Left hindlimb (tissue), 1 donor: ENCODE measurements at places on chromosomes 12 and 14.

DNA sequence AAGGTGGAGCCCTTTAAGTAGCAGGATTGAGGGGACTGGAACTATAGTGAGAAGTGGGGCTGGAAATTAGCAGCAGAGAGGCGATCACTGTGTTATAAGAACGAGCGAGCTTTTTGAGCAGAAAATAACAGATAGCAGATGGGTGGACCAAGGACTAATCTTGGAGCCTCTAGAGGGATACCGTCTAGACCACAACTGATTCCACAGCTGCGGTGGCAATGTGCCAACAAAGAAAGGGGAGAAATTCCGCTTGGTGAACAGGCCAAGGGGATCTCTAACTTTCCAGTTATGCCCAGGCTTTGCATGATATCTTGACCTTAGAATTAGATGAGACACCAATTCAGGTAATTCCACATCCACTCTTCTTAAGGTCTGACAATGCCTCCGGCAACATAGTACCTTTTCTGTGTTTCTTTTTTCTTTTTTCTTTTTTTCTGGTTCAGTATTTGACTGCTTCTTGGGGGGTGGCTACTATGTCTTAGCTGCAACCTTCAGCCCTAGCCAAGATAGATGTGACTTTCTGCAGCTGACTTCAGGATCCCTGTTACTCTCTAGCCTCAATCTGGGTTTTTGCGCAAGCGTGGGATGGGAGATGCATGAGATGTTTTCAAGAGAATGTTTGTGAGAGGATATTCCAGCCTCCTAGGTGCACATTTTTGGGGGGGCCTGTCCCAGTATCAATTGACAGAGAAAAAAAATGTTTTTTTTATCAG, 143.4 kb upstream of the CPSF6 start:
- DNase-seq, result no peak

- DNase-seq, result no peak
These were observed 30.9 kb downstream of the ABCB9 start for GRCh38 chr12:122935318-122935717.

- peak; percentile 36 for DNase-seq
These were observed 33.0 kb downstream of the CDKL1 start for GRCh38 chr14:50363714-50364111.

GRCh38 chr14:74983343-74983742, 19.4 kb upstream of the EIF2B2 start:
- no peak for DNase-seq

- no peak for DNase-seq
These were observed 68.1 kb downstream of the LRRC74A start for GRCh38 chr14:76894308-76894707.

DNA sequence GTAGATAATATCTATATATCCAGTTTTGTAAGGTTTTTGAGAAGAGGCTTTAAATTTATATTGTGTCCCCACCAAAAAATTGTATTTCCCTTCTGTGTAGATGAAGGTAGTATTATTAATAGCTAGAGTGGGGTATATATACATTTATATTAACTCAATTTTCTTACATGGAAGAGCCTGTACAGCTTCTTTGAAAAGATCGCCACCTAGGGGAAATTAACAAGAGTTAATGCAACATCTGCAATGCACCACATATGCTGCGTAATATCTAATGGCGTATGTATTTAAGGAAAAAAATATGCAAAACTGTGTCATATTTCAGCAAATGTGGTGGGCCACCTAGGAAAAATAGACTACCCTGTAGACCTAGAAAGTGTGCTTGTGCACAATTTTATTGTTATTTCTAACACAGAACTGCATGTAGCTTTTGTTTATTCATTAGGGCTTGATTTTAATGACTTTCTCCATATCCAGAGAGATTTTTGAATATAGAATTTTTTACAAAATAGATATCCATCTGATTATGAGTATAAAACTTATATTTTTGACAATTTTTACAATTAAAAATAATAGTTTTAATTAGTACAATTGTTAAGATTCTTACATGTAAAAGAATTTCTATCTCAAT, 14.0 kb downstream of the CCER1 start:
- DNase-seq, result no peak

GRCh38 chr12:11758087-11758486, 108.6 kb downstream of the ETV6 start:
- no peak for DNase-seq

GRCh38 chr14:60590991-60591414, 58.3 kb downstream of the SIX1 start:
- no peak for DNase-seq

DNA sequence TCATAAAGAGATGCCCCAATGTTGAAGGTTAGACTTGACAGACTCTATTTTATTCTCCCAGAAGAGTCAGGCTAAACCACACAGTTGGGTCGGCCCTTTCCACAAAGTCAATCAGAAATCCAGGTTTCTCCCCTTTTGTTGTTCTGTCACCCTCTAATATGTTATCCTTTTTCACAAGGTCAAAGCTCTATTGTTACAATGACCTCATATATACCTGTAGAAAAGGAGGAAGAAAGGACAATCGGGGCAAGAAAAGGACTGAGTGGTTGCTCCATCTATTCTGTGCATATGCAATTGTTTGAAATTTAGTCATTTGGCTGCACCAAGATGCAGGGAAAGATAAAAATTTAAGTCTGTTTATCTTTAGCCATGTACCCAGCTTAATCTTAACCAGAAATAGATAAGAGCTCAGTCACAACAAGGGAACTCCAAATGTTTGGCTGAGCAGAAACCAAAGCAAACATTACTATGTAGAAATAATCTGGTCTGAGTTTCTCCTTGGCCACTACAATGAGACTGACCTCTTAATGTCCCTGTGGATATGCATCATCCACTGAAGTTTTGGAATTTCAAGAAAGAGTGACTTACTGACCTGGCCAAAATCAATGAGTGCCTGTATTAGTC, 503.7 kb downstream of the GALC start:
- no peak for DNase-seq

DNA sequence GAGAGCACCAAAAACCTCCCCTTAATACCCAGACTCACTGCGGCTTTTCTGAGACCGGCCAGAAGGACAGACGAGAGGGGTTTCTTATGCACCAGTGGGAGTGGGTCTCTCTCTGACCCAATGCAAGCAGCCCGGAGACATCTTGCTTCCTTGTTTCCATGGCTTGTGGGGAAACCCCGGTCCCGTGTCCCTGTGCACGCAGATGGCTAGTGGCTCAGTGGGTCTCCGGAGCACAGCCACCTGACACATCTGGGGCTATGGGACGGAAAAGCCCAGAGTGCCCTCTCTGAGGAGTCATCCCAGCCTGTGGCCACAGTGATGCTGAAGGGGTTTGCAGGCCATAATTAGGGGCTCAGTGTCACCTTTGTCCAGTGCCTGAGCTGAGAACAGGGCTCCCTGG, 197.6 kb downstream of the PHETA1 start:
- DNase-seq, result no peak

- no peak for DNase-seq
These were observed 82.1 kb downstream of the KIF26A start for GRCh38 chr14:104220215-104221070.

GRCh38 chr14:99189201-99189801, 82.7 kb downstream of the BCL11B start:
- no peak for DNase-seq

DNA sequence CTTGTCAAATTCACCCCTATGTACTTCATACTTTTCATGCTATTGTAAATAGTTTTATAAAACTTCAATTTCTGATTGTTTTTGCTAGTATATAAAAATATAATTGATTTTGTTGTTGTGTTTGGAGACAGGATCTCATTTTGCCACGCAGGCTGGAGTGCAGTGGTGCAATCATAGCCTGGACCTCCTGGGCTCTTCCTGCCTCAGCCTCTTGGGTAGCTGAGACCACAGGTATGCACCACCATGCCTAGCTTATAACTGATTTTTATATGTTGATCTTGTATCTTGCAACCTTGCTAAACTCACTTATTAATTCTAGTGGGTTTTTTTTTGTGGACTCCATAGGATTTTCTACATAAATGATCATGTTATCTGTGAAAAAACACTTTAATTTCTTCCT, 23.5 kb downstream of the ATP5MC2 start:
- no peak for DNase-seq

DNA sequence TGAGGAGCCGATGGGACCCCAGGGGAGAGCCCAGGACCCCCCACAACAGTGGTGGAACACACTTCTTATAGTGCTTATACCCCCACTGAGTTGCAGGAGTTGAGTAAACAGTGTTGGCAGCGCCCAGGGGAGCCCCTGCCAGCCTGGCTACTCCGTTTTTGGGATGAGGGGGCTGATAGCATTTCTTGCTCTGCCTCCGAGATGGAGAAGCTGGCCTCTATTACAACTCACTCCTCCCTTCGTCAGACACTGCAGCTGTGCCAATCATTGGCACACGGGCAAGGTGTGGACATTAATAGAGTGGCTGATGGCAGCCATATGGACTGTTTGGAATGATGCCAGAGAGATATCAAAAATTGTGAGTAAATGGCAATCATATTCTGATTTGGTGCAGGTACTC, 94.9 kb upstream of the TMPO start:
- DNase-seq, result no peak

- no peak for DNase-seq
These were observed 1.6 kb downstream of the AEBP2 start for GRCh38 chr12:19440916-19441315.

GRCh38 chr12:49671031-49671765, 36.0 kb downstream of the FMNL3 start:
- no peak for DNase-seq

- DNase-seq, result no peak
These were observed 23.0 kb downstream of the SH2B3 start for GRCh38 chr12:111428728-111429175.

DNA sequence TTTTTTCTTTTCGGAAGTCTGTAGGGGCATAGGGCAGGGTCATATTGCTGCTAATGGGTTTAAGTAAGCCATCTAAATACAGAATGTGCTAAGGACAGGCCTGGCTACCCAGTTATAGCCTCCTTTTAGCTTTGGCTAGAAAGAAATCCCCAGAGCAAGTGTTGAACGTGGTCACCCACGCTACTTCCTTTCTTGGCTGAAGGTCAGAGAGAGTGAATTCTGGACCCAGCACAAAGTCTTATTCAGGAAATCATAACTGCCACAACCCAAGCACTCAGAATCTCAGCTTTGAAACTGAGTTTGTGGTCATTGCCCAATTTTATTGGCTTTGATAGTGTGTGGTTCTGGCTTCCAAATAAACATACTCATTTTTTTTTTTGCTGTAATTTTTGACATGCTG, 542.1 kb upstream of the ATP2B1 start:
- DNase-seq, result peak; percentile 42

DNA sequence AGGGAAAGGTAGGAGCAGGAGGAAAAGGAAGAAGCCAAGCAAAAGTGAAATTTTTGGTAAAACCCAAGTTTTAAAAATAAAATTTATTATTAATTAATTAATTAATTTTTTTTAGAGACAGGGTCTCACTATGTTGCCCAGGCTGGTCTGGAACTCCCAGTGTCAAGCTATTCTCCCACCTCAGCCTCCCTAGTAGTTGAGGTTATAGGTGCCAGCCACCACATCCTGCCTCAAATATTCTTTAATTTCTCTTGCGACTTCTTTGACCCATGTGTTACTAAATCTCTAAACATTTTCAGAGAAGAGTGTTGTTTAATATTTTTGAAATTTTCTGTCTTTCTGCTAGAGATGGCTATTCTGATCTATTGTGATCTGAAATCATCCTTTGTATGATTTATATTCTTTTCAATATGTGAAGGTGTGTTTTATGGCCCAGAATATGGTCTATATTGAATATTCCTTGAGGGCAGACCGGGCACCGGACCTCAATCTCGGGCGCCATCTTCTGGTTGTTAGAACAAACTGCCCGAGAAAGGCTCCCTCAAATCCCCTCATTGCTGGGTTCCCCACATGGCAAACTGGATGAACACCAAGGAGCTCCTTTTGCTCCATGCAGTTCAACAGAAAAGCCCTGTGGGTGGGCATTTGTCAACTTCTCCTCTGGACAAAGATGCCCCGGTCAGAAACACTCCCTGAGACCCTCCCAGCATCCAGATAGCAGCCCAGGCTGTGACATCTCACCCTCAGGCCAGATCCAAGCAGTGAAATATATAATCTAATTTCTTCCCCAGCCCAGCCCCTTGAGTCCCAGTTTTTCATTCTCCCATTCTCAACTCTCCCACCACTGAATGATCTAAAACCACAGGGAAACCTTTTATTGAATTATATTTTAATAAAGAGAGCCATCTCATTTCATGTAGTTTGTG, 110.5 kb downstream of the ASCL4 start:
- DNase-seq, result no peak

GRCh38 chr12:117768860-117769259, 199.9 kb downstream of the KSR2 start:
- DNase-seq, result no peak
